ENCODE measurements at places on chromosomes 13 and 19. TPM values are rescaled to one million over a fixed set of nuclear protein-coding genes. Genes with fewer than 3 reads are reported as not detected.

Gene SULT2B1
- total RNA-seq: 14.4 TPM

Gene TLE6
- total RNA-seq: 4.2 TPM

Gene PTGER1
- total RNA-seq: 0.62 TPM

DNA sequence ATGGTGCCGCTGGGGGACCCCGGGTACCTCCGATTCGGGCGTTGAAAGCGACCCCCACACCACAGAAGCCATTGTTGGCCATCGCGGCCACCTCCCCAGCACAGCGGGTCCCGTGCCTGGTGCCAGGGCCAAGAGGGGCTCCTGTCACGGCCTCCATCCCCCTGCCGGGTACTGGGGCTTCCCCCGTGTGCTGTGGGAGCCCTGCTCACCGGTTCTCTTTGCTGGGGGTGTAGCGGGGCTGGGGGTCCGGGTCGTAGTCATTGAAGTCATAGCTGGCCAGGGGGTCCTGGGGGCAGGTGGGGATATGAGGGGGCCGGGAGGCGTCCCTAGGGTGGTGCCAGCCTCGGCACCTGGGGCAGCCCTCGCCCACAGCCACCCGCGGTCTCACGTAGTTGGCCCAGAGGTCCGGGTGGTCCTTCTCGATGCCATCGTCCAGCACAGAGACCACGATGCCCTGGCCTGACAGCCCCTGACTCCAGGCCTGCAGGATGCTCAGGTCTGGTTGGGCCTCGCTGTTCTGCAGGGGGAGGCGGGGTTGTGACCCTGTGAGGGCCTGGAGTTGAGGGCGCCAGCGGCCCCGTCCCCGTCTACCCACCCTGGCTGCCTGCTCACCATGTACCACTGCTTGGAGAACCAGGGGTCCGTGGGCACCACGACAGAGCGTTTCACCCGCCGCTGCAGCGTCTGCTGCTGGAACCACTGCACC, 2.4 kb downstream of the PCSK4 start:
- peaks cover 8% of the 10 kb centered on the region for H3K27me3 ChIP-seq
- peaks cover 16% of the 10 kb centered on the region for H3K4me1 ChIP-seq
- no peak overlapping the region for H3K27ac ChIP-seq
- peak; percentile 43 for DNase-seq

DNA sequence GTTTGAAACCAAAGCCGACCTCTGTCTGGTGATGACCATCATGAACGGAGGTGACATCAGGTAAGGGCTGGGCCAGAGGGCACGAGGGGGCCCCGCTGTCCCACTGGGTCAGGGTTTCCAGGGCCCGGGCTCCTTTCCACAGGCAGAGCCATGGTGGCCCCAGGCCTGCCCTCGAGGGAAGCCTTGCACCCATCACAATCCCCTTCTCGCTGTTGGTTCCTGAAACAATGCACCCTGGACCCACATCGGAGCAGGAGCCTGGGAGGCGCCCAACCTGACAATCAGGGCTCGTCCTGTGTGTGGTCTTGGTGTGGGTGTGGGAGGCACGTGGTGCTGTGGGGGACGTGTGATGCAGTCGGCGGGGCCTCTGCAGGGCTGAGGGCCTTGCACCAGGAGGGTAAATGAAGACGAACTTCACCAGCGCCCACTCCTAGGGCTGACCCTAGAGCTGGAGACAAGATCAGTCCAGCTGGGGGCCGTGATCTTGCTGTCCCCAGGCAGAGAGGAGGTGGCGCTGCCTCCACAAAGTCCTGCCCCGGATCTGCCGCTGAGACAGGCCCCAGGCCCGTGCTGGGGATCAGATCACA, 2.8 kb downstream of the GRK1 start:
- H3K27ac ChIP-seq: no peak overlapping the region
- H3K36me3 ChIP-seq: no peaks in the 10 kb centered on the region
- no peaks in the 10 kb centered on the region for H3K27me3 ChIP-seq
- H3K4me3 ChIP-seq: no peak overlapping the region
- DNase-seq: peak; percentile 39
- H3K4me1 ChIP-seq: no peaks in the 10 kb centered on the region

DNA sequence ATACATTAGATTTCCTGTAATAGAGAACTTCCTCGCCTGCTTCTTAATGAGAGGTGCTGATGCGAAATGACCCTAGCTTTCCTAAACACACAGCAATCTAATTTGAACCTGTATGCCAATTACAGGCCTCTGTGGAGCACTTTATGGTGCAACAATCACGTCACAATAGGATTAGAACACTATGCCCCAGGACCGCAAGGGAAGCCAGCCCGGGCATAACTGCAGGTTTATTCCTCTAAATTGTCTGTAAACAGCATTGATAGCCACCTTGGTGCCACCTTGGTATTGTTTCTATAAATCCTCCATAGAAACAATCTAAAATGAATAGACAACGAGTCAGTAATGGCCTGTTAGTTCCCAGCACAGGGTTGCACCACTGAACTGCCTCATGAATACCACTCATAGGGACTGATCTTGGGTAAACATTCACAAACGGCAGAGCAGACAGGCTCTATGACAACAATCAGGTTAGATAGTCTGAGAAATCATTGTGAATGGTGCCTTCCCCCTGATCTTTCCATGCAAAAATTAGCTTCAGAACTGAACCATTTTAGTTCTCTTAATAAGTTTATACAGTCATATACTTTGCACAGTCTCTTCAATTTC, 182.5 kb upstream of the OBI1 start:
- no peak for DNase-seq
- no peak overlapping the region for H3K4me3 ChIP-seq
- no peaks in the 10 kb centered on the region for H3K36me3 ChIP-seq
- no peaks in the 10 kb centered on the region for H3K27me3 ChIP-seq

- H3K4me1 ChIP-seq: no peaks in the 10 kb centered on the region
- DNase-seq: no peak
- no peak overlapping the region for H3K27ac ChIP-seq
- H3K4me3 ChIP-seq: no peak overlapping the region
- H3K27me3 ChIP-seq: no peaks in the 10 kb centered on the region
Measured at GRCh38 chr13:98846986-98847385, 94.5 kb upstream of the SLC15A1 start.

GRCh38 chr13:75960538-75960994, 324.4 kb downstream of the LMO7 start:
- no peaks in the 10 kb centered on the region for H3K4me1 ChIP-seq
- no peaks in the 10 kb centered on the region for H3K36me3 ChIP-seq
- no peaks in the 10 kb centered on the region for H3K27me3 ChIP-seq
- no peak for DNase-seq

GRCh38 chr13:99973808-99974185, 2.2 kb upstream of the ZIC5 start:
- peaks cover 96% of the 10 kb centered on the region for H3K27me3 ChIP-seq
- no peak overlapping the region for H3K27ac ChIP-seq
- H3K36me3 ChIP-seq: no peaks in the 10 kb centered on the region
- H3K4me1 ChIP-seq: peaks cover 35% of the 10 kb centered on the region
- no peak for DNase-seq

DNA sequence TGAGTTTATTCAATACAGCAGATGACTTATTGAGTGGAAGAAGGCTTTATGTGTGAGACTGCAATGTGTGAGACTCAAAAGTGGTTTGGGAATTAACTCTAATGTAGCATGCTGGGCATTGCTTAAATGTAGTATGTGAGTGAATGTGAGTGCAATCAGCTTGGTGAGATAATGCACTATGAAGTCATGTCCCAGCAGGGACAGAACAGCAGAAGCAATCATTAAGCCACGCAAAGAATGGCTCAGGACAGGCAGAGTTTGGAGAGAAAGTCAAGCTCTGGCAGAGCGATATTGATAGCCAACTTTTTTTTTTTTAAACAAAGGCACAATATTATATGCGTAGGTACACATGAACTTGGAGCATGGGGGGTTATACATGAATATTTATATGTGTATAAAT, 597.7 kb downstream of the GPC6 start:
- H3K4me1 ChIP-seq: no peaks in the 10 kb centered on the region
- no peak overlapping the region for H3K4me3 ChIP-seq
- H3K27ac ChIP-seq: no peak overlapping the region
- no peaks in the 10 kb centered on the region for H3K27me3 ChIP-seq
- no peaks in the 10 kb centered on the region for H3K36me3 ChIP-seq
